ENCODE measurements at places on chromosomes 11 and 22.

GRCh38 chr22:33562501-33562900 is 357.8 kb downstream of the LARGE1 start:
- no peak for DNase-seq

- DNase-seq, result no peak
Observed at GRCh38 chr11:64892411-64892831, 14.0 kb upstream of the EHD1 start.

- DNase-seq, result no peak
Observed at GRCh38 chr11:130403271-130403804, 25.1 kb downstream of the ADAMTS8 start.

DNA sequence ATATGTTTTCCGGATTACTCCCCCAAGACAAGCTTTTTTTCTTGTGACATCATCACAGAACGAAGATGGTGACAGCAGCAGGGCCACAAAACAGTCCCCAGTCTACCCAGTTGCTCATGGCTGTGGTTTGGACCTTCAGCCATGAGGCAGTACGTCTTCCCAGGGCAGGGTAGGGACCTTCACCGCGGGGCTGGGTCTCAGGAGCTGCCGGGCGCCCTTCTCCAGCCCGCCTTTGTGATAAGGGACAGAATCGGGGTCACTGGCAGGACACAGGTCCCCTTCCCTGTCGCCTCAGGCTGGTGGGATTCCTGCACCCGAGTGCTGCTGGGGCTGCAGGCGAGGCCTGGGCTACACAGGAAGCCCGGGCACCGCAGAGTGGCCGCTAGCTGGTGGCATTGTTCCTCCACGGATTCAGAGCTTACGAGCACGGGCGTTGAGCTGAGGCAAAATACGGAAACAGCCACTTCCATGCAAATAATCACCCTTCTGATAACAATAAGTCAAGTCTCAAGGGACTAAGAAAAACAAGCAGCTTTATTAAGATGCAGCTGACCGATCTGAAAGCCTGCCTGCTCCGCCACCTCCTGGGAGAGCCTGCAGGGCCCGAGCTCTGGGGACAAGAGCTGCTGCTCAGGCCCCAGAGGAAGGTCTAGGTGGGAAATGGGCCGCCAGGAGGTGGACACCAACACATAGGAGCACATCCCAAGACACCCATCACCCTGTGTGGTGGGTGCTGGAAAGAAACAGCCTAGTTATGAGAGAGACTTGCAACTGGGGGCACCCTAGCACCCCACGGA is 12.3 kb downstream of the TBX1 start:
- no peak for DNase-seq

GRCh38 chr11:61160487-61161189 is 588 bp downstream of the VPS37C start:
- no peak for DNase-seq

- no peak for DNase-seq
Observed at GRCh38 chr11:65646958-65647701, 9.2 kb downstream of the SIPA1 start.

GRCh38 chr22:45497351-45498145 is 5.1 kb upstream of the FBLN1 start:
- no peak for DNase-seq

DNA sequence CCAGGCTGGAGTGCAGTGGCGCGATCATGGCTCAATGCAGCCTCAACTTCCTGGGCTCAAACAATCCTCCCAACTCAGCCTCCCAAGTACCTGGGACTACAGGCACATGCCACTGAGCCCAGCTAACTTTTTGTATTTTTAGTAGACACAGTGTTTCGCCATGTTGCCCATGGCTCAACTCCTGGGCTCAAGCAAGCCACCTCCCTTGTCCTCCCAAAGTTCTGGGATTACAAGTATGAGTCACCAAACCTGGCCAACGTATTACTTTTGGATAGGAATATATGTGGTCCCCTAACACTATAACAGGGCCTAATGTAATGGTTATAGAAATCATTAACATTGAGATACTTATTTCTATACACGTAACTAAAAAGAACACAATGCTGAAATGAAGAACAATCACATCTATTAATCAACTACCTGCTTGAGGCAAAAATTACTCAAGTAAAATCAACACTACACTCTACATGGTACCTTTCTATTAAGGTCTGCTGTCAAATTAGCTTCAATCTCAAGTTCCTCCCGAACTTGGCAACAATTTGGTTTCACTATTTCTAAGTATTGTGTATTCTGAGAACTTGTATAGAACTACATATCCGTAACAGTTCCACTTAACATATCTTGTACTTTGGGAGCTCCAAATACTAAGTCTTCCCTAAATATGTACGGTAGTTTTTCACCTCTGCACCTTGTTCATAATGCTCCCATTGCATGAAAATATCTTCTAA is 124.9 kb downstream of the FCHSD2 start:
- DNase-seq, result no peak

GRCh38 chr11:114359342-114359741 is 41.0 kb downstream of the C11orf71 start:
- no peak for DNase-seq

- no peak for DNase-seq
Observed at GRCh38 chr11:92765965-92766371, 203.5 kb upstream of the MTNR1B start.

GRCh38 chr11:90355200-90355599 is 132.4 kb upstream of the CHORDC1 start:
- DNase-seq, result no peak

DNA sequence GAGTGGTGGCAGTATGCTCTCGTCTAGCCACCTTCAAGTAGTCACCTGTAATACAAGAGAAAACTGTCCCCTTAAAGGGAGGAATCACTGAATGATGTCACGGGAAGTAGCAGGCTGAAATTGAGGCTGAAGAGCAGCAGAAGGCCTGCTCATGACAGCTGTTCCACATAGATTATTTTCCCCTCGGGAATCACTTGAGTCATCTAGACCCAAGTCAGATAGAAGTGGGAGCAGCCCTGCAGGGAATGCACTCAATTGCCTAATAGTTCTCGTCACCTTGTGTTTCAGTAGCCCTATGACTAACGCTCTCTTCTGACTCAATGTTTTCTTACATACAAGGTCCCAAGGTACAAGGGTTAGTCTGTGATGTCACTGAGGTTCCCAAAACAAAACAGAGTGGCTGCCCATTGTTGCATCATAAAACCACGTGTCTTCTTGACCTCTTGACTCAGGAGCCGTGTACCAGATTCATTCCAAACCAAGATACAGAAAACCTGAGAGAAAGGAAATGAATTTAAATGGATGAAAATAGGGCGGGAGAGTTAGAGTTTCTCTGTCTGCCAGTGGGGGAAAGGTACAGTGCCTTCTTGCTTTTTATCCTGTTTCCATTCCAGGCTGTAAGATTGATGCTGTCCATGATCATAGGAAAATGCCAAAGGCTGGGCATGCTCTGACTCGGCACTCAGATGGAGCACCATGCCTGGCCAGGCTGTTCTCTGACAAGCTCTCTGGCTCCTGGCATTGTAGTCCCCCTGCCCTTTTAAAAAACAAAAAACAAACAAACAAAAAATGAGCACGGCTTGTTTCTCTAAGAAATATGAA is 21.6 kb upstream of the C11orf96 start:
- DNase-seq, result no peak

- no peak for DNase-seq
Observed at GRCh38 chr11:68037411-68038225, 1.2 kb upstream of the TCIRG1 start.

- DNase-seq, result no peak
Observed at GRCh38 chr11:134670961-134671370, 258.9 kb upstream of the B3GAT1 start.

DNA sequence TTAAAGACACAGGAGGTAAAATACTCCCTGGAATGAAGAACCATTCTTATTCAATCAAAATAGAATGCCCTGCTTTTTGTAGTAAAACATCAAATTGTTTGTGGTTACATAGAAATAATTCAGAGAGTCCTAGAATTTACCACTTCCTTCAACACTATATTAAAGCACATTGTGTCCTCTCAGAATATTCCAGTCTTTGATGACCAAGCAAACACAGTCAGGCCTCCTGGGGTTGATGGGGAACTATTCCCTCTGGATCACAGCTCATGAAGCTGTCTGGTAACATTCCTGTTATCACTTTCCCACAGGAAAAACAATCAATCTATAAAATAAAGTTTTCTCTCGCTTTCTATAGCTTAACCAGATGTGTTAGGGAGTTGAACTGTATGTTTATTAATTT is 389.3 kb downstream of the KCNA4 start:
- no peak for DNase-seq

DNA sequence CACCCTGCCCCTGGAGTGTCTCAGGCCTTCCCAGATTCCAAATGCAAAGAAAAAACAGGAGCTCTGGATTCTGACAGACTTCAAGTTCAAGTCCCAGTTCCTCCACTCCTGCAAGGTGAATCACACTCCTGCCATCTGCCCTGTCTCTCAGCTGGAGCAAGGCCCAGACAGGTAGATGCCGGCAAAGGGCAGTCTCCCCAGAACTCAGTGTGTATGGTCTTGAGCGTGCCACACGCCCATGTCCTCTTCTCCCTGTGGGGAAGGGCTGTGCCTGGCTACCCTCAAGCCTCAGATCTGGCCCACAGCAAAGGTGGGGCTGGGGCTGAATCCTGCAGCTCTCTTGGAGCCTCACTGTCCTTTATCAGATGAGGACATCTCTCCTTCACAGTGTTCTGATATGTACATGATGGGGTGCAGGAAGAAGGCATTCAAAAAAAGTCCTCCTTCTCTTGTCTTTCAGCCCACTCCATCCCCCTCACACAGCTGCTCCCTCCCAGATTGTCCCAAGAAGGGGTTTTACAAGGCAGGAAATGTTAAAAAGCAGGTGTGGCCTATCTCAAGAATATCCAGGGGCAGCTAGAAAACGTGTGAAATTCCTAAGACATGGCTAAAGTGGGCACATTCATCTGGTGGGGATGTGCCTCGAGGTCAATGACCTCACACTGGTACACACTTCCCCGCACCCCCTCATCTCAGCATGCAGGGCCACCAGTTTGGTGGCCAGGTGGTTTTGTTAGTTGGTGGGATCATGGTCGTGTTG is 27.7 kb upstream of the ARFGAP3 start:
- DNase-seq, result no peak

DNA sequence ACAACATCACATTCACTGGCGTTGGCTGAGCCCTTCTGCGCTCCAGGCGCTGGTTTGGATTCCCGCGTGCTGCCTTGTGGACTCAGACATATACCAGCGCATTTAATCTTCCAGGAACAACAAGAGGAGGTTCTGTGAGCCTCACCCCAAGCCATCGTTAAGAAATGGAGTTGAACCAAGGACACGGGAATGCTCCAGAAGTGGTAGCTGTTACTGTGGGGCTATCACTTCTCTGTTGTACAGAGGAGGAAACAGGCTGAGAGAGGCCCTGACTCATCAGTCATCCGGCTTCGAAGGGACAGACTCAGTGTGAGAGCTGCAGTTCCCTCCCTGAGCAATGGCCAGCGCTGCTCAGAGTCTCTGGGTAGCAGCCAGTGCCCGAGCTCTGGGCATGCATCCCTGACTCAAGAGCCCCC is 291.3 kb downstream of the TBC1D22A start:
- DNase-seq, result no peak

DNA sequence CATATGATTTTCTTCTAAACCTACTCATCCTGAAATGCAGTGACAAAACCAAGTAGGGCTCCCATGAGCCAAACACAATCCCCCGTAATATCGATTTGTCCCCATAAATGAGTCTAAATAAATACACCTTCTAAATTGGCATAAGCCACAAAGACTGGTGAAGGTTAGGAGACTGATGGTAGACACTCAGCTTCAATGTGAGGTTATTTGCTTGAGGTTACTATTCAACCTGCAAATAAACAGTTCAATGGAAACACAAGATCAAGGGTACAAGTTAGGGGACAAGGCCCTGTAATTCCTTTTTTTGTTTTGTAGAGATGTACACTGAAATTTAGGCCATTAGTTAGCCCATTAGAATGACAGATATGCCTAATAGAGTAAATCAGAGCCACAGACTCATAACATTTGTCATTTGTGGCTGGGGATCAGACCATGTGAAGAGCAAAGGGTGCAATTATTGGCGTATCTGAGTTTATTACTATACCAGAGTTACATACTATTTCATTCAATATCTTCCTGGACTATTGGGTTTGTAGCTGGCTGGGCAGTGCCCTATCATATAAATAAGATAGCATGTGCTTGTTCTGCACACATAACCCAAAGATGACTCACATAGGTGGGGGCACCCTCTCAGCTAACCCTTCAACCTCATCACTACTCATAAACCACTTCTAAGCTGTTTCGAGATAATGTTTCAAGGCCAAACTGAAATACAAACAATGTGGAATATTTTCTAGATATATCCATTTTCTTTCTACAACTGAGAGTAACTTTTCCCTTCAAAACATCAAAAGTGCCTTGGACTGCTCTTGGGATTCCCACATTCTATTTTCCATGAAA is 695.3 kb downstream of the KCNA4 start:
- no peak for DNase-seq

DNA sequence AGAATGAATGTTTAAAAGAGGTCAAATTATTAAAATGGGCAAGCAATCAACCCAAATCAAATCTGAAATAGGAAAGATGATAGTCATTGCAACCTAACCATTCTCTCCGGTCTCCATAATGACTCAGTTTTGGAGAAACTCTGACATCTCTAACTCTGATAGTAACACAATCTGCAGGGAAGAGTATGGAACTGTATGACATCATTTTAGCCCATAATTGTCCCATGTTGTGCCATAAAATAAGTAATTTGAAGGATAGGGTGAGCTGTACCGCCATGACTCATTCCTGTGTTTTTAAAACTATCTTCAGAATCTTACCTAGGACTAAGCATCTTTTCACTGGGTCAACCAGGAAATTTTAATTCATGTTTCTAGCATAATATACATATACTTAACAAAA is 350.8 kb downstream of the DLG2 start:
- no peak for DNase-seq

DNA sequence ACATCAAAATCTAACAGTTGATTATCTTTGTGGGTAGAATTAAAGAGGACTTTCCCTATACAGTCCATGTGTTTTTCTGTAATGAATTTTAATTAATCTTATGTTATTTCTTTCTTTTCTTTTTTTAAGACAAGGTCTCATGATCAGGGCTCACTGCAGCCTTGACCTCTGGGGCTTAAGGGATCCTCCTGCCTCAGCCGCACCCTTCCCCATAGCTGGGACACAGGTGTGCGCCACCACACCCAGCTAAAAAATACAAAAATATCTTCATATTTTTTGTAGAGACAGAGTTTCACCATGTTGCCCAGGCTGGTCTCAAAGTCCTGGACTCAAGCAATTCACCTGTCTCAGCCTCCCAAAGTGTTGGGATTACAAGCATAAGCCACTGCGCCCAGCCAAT is 7.7 kb downstream of the RAB30 start:
- DNase-seq, result no peak

DNA sequence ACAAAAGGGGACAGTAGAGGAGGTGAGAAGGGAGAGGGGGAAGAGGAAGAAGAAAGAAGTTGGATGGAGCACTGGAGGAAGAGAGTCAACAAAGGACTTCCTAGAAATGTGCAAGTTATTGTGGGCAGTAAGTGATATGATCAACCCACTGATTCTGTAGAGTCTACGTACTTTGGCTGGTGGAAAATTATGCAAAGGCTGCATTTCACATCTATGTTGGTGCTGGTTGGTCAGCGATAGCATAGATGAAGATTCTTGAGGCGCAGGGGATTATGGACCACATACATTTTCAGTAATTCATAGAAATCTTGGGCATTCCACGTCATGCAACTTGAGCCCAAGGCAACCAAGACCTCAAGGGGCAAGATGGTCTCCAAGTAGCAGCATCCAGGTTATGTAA is 12.6 kb upstream of the BIRC3 start:
- DNase-seq, result no peak

GRCh38 chr22:40194656-40195055 is 16.9 kb downstream of the TNRC6B start:
- DNase-seq, result no peak

Data from hematopoietic multipotent progenitor cell treated with erythropoietin and hydrocortisone succinate and interleukin-3 and kit ligand, for 15 days (in vitro differentiated cells).